ENCODE measurements at places on chromosomes 1 and 21.

DNA sequence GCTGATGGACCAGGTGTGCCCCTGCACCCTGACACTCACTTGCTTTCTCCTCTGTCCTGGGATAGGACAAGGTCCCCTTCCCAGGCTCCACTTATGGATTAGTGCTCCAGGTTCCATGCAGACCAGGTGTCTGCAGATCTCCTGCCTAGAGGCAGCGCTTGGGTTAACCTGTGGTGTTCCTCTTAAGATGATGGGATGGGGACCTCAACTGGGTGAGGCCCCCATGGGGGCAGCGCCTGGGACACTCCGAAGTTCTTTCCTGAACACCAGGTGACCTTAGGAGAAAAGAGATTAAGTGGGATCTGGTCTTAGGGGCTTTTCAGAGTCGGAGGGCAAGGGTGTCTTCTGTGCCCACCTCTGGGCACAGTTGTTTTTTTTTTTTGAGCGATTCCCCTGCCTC, 21.2 kb downstream of the TNNT2 start:
- DNase-seq: no peak

DNA sequence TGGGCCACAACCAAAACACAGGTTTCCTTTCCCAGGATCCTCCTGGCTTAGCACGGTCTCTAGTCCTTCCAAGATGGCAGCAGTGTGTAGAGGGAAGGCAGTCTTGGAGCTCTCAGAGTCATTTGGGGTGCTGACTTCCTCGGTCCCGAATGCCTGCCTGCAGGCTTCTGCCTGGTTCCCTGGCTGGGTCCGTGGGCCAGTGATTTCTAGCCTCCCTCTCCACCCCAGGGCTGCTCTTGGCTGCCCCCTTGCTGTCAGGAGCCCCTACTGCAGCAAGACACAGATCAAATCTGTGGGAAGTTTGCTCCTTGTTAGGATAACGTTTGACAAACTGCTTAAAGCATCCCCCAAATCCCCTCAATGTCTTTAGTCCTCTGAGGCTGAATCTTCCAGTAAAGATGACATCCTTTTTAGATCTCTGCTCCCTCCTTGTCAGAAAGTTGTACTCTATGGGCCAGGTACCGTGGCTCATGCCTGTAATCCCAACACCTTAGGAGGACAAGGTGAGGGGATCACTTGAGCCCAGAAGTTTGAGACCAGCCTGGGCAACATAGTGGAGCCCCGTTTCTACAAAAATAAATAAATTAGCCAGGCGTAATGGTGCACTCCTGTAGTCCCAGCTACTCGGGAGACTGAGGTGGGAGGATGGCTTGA, 272.5 kb downstream of the RRAGC start:
- DNase-seq: peak; percentile 11

DNA sequence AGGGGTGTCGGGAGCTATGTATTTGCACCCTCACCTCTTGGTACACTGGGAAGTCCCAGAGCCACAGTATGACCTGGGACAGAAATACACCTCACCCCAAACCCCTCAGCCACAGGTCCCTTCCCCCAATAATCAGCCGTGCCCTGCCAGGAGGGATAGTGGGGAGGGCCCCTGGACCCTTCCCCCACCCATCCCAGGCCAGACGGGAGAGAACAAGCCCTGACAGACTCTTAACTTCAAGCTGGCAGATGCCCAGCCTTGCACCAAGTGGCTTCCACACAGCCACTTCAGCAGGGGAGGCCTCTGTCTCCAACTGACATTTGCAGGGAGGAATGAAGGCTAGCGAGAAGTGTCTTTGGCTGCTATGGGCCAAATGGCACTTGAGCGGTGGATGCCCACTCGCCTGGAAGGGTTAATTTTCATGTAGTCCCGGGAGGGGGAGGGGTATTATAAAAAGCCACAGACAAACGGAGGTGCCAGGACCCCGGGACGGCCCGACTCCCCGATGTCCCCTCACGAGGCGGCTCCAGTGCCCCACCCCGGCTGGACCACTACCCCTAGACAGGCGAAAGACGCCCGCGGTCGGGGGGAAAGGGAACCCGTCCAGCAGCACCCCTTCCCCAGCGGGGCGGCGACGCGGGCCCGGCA, 495 bp downstream of the SYNC start:
- DNase-seq: no peak

- no peak for DNase-seq
Observed at GRCh38 chr1:31567956-31568570, 8.3 kb upstream of the TINAGL1 start.

DNA sequence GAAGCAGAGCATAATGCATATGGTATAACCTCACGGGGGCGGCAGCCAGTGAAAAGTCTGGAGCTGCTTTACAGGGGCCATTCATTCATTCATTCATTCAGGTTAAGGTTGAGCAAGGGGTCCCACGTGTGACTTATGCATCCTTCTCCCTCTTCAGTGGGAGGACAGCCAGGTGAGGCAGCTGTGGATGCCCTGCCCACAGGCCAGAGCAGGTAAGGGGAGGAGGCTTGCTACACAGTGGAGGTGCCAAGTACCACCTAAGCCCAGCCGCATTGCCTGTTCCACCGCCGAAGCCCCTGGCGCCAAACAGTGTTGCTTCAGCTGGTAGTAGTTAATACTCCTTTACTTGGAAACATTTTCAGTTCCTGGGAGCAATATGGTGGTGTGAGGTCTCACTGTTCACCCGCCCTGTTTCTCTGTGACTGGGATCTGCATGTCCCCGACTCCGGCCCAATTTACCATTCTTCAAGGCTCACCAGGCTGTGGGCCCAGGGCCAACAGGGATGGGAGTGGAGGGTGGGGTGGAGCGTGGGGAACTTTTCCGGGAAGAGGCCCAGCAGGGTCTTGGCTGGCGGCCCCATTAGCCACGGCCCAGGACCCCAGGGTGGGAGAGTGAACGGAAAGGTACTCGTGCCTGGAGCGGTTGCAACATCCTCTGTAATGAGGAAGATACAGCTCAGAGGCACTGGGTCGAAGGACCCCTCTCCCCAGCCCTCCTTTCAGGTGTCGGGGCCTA, 722 bp upstream of the PODN start:
- DNase-seq: no peak

- DNase-seq: no peak
Observed at GRCh38 chr1:204684206-204684570, 1.4 kb downstream of the LRRN2 start.

- no peak for DNase-seq
Observed at GRCh38 chr1:234897754-234898454, 230.7 kb downstream of the TOMM20 start.

DNA sequence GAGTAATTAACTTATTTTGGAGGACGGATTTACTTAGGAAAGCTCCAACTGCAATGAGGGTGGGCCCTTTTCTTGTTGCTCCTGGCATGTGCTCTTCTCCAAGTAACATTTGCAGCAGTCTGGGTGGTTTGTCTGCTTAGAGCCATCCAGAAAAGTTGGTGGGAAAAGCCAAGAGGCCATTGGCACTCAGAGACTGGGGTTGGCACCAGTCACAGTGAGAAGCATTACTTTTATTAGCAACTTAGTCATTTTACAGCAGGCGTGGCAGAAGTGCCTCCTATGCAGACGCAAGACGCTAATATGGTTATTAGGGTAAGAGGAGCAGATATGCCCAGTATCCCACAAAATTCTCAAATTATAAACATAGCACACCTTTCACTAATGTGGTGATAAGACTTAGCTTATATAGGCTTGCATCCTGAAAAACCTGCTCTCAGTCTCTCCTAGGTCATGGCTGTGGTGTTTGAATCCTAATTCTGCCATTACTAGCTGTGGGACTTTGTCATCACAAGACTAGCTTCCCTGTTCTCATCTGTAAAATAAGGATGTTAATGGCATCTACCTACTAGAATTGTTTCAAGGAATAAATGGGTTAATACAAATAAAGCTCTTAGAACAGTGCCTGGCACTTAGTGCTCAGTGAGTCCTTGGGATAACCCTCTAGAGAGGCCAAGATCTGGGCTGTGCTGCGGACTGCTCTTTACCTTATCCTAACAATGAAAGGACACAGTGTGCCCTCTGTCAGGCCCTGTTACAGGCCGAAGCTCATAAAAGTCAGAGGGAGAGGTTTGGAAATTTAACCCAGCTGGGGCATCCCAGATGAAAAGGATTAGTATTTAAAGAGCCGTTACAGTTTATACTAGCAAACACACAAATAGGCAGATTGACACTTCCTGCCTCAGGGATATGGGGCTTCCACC, 154.6 kb downstream of the ROR1 start:
- DNase-seq: no peak

GRCh38 chr1:208537198-208537597, 293.0 kb upstream of the PLXNA2 start:
- DNase-seq: no peak

- no peak for DNase-seq
Observed at GRCh38 chr1:170284951-170285350, 139.2 kb downstream of the NTMT2 start.

GRCh38 chr1:244968881-244969280, 104.5 kb upstream of the HNRNPU start:
- DNase-seq: no peak

DNA sequence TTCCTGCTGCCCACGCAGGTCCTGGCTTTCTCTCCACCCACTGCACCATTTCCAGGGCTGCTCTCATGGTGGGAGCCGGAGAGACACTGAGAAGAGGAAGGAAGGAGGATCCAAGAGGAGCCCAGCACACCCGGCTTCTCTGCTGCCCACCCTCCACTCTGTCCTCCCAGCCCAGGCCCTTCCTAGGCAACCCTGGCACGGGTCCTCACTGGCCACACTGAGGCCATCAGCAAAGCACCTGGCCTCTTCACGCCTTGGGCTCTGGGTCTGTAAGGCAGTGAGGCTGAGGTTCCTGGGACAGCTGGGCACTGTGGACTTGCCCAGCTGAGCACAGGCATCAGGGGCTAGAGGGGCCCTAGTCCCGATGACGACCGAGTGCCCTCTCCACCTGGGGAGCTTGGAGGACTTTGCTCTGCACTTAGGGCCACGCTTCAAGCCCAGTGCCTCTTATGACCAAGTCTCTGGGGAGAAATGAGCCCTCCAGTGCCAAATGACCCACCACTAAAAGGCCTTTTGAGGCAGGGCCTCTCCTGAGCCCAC, 43.1 kb downstream of the PDE9A start:
- DNase-seq: no peak

DNA sequence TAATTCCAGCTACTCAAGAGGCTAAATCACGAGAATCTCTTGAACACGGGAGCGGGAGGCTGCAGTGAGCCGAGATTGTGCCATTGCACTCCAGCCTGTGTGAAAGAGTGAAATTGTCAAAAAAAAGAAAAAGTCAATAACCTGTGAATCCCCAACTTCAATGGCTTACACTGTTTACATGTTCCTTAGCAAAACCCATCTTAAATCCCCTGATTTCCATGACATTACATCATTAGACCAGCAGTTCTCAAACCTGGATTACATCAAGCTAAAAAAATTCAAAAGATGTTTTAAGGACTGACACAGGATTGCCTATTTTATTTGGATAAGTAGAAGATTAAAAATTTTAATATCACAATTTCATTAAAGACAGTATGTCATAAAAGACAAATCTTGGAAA, 12.4 kb downstream of the GPBP1L1 start:
- no peak for DNase-seq

- DNase-seq: no peak
Observed at GRCh38 chr1:39990428-39990827, 35.5 kb downstream of the MFSD2A start.

- DNase-seq: peak; percentile 40
Observed at GRCh38 chr1:220776720-220777326, 9.9 kb upstream of the MTARC1 start.

DNA sequence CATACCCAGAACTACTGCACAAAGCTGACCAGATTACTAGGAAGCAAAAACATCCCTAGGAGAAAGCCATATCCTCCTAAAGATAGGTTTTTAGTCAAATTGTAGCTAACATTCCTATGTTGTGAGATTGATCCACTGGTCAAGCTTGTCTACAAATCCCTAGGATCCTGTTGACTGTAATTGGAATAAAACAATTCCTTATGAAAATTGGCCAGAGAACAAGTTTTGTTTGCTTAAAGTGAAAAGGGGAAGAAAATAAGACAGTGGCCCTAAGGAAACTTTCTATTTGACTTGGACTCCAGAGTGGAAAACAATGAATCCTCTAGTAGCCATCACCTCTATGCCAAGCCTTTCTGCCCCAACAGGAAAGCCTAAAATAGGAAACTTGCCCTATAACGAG, 645.2 kb upstream of the USP24 start:
- DNase-seq: no peak

DNA sequence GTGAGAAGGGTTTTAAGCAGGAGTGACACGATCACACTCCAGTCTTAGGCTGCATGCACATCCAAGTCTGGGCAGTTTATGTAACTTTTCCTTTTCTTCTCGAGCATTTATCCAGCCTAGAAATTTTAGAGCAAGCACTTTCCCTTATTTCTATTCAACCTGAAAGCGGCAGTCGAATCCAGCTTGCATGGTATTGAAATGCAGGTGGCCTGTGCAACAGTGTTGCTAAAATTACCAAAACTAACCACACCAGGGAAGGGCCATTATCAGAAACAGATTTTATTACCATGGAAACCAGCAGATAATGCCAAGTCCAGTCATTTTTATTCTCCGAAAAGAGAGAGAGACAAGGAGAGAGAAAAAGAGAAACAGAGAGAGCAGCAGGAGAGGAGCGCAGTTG, 179.9 kb upstream of the ZC3H12A start:
- DNase-seq: no peak

GRCh38 chr1:29465755-29466154, 229.4 kb downstream of the PTPRU start:
- DNase-seq: peak; percentile 13

GRCh38 chr1:53160924-53161378, 18.5 kb upstream of the SLC1A7 start:
- DNase-seq: no peak

DNA sequence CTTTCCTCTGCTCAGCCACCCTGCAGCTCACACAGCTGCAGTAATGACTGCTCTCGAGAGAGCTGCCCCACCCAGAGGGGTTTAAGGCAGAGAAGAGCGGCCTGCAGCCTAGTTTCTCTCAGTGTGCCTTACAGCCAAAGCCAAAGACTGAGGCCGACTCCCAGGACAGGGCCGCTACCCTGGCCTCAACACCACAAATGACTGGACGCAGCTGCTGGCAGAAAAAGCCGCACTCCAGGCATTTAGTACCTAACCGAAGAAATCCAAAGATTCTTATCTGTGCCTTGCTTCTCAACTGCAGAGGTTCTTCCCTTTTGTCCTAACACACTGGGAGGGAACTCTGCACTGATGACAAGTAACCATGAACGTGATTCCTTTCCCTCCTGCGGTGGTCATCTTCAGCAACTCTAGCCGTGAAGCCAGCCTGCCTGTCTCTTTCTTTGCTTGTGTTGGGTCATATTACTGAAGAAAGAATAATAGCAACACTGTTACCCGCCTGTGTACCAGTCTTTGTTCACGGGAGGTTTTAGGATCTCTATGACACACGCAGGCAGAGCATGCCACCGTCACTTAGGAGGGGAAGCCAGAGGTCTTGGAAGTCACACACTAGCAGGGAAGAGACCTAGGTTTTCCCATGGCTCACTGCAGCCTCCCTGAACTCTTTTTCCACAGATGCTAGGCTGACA, 202.7 kb downstream of the RHOU start:
- DNase-seq: no peak

DNA sequence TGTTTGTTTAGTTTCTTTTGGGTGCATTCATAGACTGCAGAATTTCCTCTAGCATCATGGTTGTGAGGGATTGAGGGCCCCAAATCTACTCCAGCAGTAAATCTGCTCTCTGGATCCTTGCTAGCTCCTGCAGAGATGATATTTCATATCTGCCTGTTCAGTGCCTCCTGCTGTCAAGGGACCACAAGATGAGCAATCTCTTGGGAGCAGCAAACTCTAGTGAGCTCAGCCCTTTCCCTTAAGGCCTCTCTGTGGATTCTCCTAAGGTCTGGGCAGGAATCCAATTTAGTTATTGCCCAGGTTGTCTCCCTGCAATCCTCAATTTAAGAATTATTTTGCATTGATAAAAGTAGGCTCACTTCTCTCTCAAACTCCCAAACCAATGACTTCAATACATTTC, 76.9 kb downstream of the RGS18 start:
- DNase-seq: peak; percentile 48

Measured in amniotic epithelial cell (primary cell).